Pancreas (tissue), 10 donors: ENCODE measurements at places on chromosomes 3 and 15. TPM values are rescaled to one million over a fixed set of nuclear protein-coding genes. Genes with fewer than 3 reads are reported as not detected.

BUB1B gene
- 1.8 TPM for total RNA-seq

CFAP92 gene
- 0.44 TPM for total RNA-seq

- peak; percentile 22 for DNase-seq
Observed at GRCh38 chr3:115623044-115623868, at the start of gene GAP43. Gene GAP43, plus strand, starts transcription at chr3:115623510. Its CDS starts 180 bp downstream, at chr3:115623690.

SIN3A gene
- total RNA-seq: 23.3 TPM

DNA sequence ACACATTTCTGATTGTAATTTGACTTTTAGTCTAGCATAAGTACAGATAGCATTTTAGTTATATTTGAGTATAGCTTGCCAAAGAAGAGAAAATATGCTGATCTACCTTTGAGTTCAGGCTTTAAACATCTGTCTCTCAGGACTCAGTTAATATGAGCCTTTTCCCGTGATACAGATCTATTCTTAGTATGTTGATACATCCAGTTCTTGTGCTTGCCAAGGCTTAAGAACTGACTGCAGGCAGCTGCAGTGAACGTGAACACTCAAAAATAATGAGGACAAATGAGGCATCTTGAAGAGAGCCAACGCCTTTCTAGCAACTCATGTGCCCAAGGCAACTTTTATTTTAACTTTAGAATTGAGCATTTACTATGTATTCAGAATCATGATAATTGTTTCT, 325.5 kb downstream of the SI start:
- DNase-seq: no peak

HDC gene
- total RNA-seq: not detected

- DNase-seq: no peak
Observed at GRCh38 chr3:189142527-189142926, 29.2 kb upstream of the TPRG1 start.
